ENCODE measurements at places on chromosomes 12 and 14.

DNA sequence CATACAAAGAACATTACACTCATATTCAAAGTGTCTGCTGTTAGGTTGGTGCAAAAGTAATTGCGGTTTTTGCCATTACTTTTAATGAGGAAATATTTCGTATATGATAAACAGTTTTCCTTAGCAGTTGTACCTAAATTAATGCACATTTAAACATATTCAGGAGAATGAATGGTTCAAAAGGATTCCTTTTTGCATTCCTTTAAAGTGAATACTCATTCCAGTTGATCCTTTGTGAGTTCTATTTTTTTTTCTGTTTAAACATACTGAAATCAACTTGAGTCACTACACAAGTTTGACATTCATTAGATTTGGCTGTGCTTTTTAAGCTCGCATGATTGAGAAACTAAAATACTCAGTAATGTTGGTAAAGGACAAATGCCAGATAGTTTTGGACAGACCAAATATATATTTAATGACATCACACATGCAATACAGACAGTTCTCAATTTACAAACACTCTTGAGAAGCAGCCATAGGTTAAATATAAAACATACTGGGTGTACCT, 13.8 kb upstream of the SLC38A2 start:
- DNase-seq: no peak

GRCh38 chr12:66693901-66694513, 15.1 kb upstream of the GRIP1 start:
- no peak for DNase-seq

DNA sequence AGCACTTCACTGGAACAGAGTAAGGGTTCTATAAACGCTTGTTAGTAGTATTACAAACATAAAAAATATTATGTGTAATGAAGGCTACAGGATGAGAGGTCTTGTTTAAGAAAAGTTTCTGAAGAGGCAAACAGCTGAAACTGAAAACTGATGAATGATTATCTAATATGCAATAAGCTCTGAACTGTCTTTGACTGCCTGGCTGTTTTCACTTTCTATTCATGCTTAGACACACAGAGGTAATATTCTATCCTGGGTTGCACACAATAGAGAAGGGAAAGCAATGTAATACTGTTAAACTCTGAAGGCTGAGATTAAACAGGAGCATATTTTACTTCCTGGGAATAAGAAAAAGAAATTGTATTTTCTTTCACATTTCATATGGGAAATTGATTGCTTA, 251.3 kb downstream of the ALX1 start:
- DNase-seq: no peak

DNA sequence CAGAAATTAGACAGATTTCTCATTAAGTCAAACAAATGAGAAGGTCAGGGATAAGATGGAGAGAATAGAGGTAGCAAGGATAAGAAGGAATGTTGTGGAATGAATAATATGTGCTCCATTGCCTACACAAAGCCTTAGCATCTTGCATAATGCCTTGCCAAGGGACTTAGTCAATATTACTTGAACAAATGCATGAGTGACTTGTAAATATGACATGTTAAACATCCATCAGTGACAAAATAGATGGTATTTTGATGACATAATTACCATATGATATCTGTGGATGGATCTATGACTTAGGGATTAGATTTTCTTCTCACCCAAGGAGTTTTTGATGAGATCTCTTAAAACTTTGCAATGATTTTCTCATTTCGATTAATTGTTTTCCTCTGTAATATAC, 194.1 kb upstream of the RASSF8 start:
- DNase-seq: no peak

GRCh38 chr14:100041271-100041670, 24.0 kb upstream of the EVL start:
- DNase-seq: no peak

DNA sequence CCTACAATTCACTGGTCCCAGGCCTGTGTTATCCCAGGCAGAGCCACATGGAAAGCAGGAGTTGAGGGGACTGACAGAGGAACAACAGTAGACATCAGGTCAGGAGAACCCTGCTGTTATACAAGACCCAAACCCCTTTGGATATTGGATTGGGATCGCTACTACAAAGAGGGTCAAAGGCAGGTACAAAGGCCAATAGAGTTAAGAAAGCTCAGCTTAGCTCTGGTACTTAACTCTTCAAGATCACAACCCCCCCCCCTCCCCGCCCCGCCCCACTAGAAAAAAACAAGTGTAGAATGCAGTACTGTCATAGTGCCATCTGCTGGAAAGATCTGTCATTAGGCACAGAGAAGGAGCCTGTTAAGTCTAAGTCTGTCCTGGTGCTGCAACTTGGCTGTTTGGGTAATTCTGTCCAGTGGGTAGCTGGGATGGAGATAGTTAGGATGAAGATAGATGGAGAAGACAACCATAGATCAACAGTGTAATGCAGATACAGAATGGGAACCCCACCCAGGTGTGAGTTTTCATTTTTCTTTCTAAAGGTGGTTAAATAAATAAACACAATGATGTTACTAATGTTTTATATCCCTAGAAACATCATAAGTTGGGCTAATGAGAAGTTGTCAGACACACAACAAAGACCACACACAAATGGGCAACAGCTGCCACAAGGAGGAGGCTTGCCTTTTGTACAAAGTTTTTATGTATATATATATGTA, 17.2 kb downstream of the REM2 start:
- no peak for DNase-seq

GRCh38 chr12:111607239-111607638, 8.1 kb upstream of the ATXN2 start:
- DNase-seq: no peak

DNA sequence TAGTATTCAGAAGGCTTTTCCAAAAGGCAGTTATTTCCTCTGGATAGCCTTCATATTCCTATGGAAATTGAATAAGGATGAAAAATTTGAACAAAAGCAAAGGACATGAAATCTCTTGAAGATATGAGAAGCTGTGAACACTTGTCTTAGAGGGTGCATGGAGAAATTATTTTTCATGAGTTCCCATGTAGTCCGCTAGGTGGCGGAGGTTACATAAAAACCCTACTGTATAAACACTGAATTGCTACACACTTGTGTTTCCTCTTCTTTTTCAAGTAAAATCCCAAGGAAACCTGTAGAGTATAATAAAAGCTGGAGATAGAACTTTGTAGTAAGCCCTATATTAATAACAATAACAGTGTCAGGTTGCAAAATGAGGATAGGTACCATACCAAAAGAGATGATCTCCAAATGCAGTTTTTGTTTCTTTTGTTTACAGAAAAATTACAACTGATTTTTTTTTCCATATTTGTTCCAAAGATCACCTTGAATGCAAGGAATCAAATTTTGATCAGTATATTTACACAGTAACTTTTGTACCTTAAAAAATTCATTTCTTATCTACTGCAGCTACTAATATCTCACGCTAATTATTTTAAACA, 37.8 kb upstream of the OR4E1 start:
- peak; percentile 24 for DNase-seq

DNA sequence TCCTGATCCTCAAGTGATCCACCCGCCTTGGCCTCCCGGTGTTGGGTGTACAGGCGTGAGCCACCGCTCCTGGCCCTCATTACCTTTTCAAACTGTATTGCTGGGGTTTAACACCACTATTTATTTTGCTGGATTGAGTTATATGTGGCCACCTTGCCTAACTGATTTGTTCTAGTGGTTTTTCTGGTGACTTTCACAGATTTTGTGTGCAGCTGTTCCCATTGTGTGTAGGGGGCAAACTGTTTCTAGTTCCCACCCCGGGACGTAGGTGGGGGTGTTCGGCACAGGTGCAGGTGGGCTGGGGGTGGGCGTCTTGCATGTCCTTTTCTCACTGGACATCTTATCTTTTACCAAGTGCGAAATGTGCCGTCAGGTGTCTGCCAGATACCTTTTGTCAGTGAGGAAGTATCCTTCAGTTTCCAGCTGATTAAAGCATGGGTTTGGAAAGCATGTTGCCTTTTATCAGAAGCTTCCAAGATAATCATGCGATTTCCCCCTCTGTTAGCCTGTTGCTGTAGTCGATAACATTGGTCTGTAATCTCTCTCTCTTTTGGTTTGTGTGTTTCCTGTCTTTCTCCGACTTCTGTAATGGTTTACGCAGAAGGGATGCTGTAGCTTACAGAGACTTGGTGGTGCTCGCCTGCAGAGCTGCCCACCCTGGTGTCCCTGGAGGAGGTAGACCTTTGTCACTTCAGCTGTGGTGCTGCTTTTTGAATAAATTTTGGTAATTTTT, 33.6 kb downstream of the AACS start:
- DNase-seq: no peak

DNA sequence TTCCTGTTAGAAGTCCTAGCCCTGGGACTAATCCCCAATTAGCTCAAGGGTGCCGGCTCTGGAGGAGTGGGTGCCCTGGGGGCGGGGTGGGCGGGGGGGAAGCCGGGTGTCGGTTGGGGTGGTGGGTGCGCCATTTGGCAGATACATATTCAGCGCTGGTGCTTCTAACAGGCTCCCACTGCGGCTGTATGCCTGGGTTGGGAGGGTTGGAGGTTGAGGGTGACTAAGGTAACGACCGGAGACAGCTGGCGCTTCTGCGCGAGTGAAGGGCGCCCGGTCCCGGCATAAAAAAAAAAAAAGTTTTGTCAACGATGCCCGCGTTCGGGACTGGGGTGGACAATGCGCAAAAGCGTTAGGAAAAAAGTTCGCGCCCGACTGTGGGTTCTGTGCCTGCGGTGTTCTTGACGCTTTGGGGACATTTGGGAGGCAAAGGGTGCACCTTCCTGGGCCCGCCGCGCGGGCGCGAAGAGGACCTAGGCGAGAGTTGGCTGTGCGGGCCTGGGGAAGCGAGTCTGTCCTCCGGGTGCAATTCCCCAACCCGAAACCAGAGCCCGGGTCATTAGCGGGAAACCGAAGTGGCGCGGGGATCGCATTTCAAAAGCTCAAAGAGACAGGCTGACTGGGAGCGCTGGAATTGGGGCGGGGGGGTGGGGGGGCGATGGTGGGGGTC, 19.2 kb downstream of the TBX3 start:
- no peak for DNase-seq

- DNase-seq: no peak
These were observed 927 bp downstream of the ABCB9 start for GRCh38 chr12:122965321-122965751.

- no peak for DNase-seq
These were observed 167.7 kb upstream of the AMIGO2 start for GRCh38 chr12:47247418-47247817.

DNA sequence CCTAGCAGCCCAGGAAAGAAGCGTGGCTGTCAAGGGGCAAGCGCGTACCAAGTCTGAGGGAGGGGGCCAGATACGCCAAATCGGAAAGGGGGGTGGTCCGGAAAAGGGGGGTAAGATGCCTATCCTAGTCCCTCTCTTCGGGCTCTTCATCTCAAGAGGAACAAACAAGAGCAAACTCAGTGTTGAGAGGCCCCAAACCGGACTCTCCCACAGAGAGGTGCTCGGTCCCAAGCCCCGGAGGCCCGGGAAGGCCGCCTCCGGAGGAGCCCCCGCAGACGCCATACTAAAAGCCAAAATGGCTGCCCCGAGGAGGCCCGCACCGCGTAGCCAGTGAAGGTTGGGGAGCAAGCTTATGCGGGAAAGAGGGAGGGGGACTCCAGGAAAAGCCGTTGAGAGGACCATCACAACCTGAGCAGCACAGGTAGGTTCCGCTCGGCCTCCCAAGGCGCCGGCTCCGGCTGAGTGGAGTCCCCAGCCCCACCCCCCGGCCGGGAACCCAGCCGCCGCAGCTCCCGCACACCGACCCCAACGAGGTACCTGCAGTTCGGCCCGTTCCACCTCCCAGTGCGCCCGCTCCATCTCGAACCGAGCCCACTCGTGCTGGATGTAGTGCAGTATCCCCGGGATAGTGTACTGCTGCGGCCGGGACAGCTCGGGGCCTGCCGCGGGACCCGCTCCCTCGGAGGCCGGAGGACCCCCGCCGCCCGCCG, at the start of gene AP4S1:
TSS of gene AP4S1 (plus strand) at position 283 of the 710 bp plus-strand sequence. CDS start 40,548 bp downstream, outside the sequence.
- DNase-seq: peak; percentile 7

DNA sequence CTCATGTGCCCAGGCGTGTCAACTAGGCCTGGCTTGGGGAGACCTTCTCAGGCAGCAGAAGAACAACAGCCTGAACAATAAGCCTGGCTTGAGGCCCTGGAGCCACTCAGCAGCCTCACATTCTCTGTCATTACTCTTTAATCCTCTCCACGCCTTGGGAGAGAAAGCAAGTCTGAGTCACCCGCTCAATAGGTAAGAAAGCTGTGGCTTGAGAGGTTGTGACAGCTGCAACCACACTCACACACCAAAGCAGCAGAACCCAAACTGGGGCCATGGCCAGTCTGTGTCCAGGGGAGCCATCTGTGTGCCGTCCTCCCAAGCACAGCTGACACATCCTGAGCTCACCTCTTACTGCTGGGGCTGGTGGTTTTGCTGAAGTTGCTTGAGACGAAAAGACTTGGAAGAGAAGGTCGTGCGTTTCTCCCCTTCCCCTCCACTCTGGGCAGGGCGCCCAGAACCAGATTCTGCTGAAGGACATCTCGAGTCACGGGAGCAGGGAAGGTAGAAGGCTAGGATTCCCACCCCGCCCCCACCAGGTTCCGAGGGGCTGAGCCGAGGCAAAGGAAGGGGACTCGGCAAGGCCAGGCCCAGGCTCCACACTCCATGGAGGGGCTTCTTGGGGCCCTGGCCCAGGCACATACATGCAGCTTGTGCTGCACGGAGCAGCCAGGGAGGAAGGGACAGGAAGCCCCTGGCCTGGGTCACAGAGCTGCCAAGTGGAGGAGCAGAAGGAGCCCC, 5.5 kb downstream of the TMEM63C start:
- DNase-seq: no peak
